ENCODE measurements at places on chromosomes 12 and 14.

DNA sequence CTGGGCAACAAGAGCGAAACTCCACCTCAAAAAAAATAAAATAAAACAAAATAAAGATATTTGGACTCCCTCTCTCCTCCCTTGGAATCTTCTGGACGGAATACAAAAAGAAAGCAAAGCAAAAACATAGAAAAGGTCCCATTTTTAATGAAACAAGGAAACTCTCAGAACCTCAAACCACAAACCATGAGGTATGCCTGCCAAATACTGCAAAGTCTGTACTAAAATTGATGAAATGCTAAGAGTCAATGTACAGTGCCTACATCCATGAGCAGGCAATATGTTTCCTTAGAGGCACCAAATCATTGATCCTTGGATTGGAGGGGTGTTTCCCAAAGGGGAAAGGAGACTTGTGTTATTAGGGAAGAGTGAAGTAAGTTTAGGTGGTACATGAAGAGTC lies 8.2 kb upstream of the RPS6KA5 start:
- peak; percentile 21 for DNase-seq

GRCh38 chr14:49947506-49947905 lies 54.6 kb downstream of the ARF6 start:
- DNase-seq: no peak

DNA sequence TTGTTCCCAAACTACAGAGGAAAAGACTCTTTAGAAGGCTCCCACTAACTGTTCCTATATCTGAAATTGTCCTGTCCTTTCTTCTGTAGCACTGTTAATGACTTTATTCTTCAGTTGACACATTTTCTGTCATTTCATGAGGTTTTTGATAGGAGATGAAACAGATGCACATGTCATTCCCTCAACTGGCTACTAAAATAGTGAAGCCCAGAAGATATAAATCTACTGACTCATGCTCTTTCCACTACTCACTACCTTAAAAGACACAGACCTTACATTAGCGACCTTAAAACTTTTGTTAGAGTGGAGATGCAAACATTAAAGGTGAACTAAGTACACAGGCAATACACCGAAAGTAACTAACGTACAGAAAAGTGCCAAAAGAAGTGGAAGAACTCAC lies 59.5 kb upstream of the ANKS1B start:
- DNase-seq: no peak

DNA sequence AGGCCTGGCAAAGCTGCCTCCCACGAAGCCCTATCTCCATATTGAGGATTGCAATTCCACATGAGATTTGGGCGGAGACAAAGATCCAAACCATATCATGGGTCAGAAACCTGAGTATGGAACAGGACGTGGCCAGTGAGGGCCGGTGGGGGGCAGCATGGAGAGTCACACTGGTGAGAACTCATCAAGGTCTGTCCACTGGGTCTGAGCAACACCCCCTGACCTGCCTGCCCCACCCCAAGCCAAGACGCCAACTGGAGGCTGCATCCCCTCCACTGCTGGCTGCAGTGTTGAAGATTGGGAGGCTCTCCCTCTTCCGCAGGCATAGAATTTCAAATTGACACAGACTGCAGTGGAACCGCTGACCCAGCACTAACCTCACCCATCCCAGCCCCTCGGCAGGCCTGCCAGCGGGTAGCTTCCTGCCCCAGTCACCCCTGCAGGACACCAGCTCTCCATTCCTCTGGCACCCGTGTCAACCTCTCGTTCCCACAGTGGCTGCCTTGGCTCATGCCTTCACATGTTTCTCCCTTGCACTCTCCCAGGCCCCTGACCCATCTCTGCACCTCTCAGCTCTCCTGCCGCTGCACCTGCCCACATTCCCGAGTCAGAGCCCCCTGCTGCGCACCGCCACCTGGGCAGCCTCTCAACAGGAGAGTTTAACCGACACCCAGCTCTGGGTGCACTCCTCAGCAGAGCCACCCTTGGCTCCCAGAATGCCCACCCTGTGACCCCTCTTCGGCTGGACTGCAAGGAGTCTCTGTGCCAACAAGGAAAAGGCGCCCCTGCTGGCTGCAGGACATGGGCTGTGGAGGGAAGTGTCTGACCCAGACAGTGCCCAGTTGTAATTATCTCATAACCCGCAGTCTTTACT lies 45.2 kb upstream of the PPP2R5C start:
- DNase-seq: no peak

DNA sequence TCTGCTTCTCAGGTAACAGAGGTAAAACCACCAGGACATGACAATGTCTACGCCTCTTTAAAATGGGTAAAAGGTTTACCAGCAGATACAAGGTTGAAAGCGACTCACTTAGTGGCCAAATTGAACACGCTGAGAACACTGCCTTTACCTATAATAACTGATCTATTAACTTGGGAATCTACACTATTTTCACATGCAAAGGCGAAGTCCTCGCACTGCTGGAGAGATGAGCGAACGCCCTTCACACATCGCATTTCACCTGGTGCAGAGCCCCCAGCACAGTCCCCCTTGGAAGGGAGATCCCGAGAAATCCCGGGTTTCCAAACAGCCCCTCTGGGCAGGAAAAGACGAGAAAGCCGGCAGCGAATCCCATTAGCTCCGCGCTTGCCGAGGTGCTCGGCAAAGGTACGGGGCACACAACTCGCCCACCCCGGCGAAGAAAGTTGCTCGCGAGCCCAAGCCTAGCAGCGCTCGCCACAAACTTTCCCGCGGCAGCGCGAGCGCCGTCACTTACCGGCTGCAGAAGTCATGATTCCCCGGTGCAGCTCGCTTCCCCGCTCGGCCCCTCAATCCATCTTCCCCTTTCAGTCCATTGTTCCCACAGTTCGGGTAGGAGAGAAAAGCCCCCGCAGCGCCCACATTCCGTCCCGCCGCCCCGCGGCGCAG lies 423 bp downstream of the FGD6 start:
- peak; percentile 14 for DNase-seq

DNA sequence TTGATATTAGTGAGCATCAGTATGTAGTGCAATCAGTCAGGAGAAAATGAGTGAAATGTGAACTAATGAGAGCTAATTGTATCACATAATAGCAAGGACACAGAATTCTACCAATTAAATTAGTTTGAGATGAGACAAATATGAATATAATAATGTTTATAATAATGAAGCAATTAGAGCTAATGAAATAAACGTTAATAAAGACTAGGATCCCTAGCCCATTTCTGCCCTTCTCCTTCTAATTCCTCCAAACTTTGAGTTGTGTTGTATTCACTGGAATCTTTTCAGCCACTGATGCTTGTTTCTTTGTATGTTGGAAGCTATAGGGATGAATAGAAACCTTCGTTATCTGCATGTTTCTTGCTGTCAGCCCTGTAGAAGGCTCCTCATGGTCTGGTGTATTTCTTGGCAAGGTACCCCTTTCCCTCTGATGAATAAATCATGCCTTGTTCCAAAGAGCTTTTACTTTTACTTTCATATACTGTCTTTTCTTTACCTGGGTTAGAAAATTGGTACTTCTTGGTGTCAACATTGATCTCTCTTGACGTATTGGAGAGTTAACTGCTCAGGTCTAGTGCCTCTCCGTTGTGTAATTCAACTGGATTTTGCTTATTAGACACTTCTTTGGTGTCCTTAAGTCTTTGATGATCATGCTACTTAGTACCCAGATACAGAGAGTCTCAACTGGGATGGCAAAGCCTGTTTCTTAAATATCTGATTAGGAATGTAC lies 154.8 kb downstream of the PTCSC3 start:
- no peak for DNase-seq

GRCh38 chr12:117523971-117524370 lies 162.5 kb upstream of the NOS1 start:
- DNase-seq: no peak

DNA sequence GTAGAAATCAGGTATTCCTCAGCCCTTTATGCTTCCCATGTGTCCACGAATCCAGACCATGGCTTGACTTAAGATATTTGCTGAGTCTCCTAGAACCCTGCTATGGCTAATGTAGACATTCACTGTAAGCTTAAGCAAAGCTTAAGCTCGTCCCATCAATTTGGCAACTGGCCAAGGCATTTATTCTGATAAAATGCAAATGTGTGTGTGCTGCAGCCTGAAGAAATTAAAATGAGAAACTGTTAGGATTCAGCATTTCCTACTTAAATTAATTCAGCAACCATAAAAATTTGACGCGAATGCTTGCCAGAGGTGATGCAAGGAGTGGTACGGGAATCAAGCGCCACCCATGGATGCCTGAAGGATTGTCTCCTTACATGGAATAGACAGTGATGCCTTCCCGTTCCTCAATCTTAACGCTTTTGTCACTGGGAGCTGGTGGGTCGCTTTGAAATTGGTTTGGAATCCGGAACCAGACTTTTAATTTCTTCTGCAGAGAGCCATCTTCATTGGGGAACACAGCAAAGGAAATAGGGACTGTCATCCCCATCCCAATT lies 13.2 kb downstream of the HEBP1 start:
- DNase-seq: no peak

DNA sequence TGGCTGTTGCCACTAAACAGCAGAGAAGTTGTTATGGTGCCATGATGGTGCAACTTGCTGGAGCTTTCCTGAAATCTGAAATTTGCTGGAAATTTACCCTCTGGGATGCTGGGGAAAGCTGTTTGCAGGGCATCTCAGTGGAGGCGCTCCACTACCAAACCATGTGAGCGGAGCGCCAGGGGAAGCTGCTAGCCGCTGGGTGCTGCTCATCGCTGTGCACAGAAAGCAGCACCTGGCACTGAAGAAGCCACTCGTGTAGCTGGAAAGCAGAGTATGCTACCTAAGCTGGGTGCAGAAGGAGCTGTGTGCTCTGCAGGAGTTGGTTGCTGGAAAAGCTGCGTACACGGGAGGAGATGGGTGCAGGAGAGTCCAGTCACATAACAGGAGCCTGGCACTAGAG lies 53.0 kb downstream of the MSRB3 start:
- DNase-seq: no peak

- no peak for DNase-seq
Observed at GRCh38 chr14:55599250-55599879, 19.4 kb downstream of the KTN1 start.

GRCh38 chr12:32120419-32120818 lies 13.8 kb downstream of the BICD1 start:
- DNase-seq: no peak

- no peak for DNase-seq
Observed at GRCh38 chr14:95507174-95507573, 9.3 kb downstream of the SYNE3 start.

DNA sequence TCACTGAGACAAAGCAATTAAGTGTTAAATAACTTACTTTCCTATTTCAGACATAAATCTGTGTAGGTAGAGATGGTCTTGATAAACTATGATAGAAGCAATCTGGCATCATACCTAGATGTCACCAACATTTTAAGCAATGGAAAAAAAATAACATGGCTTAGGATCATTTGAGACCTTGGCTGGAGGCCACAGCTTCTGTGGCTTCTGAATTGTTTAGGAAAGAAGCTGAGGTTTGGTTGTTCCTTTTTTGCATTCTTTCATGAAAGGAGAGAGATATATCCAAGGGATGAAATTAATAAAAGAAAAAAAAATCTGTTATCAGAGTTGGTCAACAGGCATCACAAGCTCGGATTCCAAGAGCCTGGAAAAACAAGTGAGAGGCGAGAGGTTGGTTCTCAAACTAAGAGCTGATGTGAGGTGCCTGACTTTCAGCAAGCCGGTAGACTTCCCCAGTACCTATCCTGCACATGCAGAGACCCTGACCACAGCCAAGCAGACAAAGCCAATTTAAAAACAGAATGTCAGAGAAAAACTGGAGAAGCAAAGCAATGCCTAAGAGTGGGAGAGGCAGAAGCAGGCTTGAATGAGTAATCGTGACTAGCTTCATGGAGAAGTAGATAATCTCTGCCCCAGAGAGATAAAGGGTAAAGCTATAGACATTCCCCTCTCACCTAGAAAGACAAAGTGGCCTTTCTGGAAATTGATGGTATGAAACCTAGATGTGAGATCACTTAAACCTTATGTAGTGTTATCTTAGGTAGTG lies 43.4 kb upstream of the ST8SIA1 start:
- no peak for DNase-seq

GRCh38 chr14:85444635-85445034 lies 85.3 kb upstream of the FLRT2 start:
- DNase-seq: no peak

GRCh38 chr14:96249029-96249428 lies 7.0 kb upstream of the BDKRB1 start:
- DNase-seq: no peak

- no peak for DNase-seq
Observed at GRCh38 chr12:82804601-82805000, 117.9 kb downstream of the TMTC2 start.

GRCh38 chr12:28578833-28579252 lies 388.6 kb downstream of the CCDC91 start:
- no peak for DNase-seq

DNA sequence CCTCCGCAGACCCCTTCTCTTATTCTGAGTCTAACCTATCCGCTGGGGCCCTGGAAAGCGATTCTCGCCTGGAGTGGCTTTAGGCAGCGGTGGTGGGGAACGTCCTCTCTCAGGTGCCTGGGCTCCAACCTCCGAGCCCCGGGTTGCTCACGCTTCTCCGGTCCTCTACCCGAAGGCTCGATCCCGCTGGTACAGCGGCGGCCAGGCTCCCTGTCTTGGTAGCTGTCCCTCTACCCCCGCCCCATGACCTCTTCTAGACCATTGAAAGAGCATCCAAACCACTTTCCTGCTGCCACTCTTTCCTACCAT lies 505 bp upstream of the HEBP1 start:
- DNase-seq: no peak

GRCh38 chr12:97363693-97364092 lies 98.9 kb upstream of the RMST start:
- DNase-seq: no peak

- no peak for DNase-seq
Observed at GRCh38 chr12:91053951-91054715, 3.7 kb downstream of the KERA start.

DNA sequence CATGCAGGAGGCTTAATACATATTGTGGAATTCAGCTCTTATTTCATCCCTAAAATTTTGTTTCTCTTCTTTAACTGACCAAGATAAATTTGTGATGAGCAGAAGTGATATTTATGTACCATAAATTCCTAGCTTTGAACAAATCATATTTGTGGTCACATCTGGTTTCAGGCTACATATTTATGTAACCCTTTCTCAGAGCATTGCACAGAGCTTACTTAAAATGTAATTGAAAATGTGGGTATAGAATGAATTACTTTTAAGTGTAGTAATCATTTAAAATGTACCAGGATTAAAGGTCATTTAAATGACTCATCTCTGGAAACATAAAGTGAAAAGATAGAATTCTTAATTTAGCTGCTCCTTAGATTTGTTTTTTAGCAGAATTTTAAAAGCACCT lies 129.9 kb upstream of the FRMD6 start:
- DNase-seq: no peak
